ENCODE measurements at places on chromosomes 12 and 14. TPM values are rescaled to one million over a fixed set of nuclear protein-coding genes. Genes with fewer than 3 reads are reported as not detected.

TAS2R8 gene
- total RNA-seq = not detected

OR4E2 gene
- total RNA-seq = not detected

GLT8D2 gene
- total RNA-seq = 26.4 TPM

NELL2 gene
- not detected for total RNA-seq

CYP27B1 gene
- 1.4 TPM for total RNA-seq

IFNG-AS1 gene
- total RNA-seq = not detected

C1S gene
- total RNA-seq = 70.9 TPM

SCN8A gene
- total RNA-seq = 4.0 TPM

LRTM2 gene
- total RNA-seq = not detected

BICDL1 gene
- not detected for total RNA-seq

ABCD2 gene
- 0.18 TPM for total RNA-seq

RNASE7 gene
- not detected for total RNA-seq

CFAP54 gene
- total RNA-seq = 2.6 TPM

TSHR gene
- not detected for total RNA-seq

All from myometrial cell (primary cell).